Right ventricle myocardium superior (tissue), 1 donor: ENCODE measurements at places on chromosomes 12 and 14. TPM values are rescaled to one million over a fixed set of nuclear protein-coding genes. Genes with fewer than 3 reads are reported as not detected.

Gene SERPINA5
- total RNA-seq, result 2.7 TPM

Gene GLI1
- total RNA-seq, result 0.56 TPM

Gene SMIM41
- 0.35 TPM for total RNA-seq

Gene GZMB
- total RNA-seq, result 1.3 TPM

Gene PHETA1
- total RNA-seq, result 35.1 TPM

Gene GLIPR1L1
- not detected for total RNA-seq

Gene CLEC9A
- total RNA-seq, result not detected

Gene GPR84
- not detected for total RNA-seq

Gene FAM222A
- total RNA-seq, result 25.0 TPM

Gene KERA
- total RNA-seq, result not detected

Gene ATL1
- total RNA-seq, result 0.89 TPM

Gene PLD4
- total RNA-seq, result 0.13 TPM
